ENCODE measurements at places on chromosomes 7 and 10. TPM values are rescaled to one million over a fixed set of nuclear protein-coding genes. Genes with fewer than 3 reads are reported as not detected.

The PPP1R17 gene
- total RNA-seq, result not detected

The ZNF425 gene
- 1.4 TPM for total RNA-seq

The GNGT1 gene
- not detected for total RNA-seq

The SFXN3 gene
- 12.5 TPM for total RNA-seq

The CALHM1 gene
- total RNA-seq, result not detected

The KLF14 gene
- not detected for total RNA-seq

The RPA3 gene
- 76.7 TPM for total RNA-seq

The OR2F1 gene
- total RNA-seq, result not detected

The CDK1 gene
- 52.9 TPM for total RNA-seq

The VAX1 gene
- not detected for total RNA-seq

The SRRM3 gene
- not detected for total RNA-seq

The PDE6C gene
- total RNA-seq, result not detected

The CALML5 gene
- total RNA-seq, result not detected

The TAS2R41 gene
- not detected for total RNA-seq

The ITGA8 gene
- total RNA-seq, result not detected

The CPVL gene
- total RNA-seq, result not detected

The BAMBI gene
- total RNA-seq, result not detected

The MYO1G gene
- 465 TPM for total RNA-seq

The TYW1 gene
- 25.5 TPM for total RNA-seq

The GPRIN2 gene
- total RNA-seq, result not detected

The ALOX5 gene
- total RNA-seq, result 7.5 TPM

The LEP gene
- total RNA-seq, result not detected

The ECHS1 gene
- 44.5 TPM for total RNA-seq

The CAPZA2 gene
- total RNA-seq, result 88.4 TPM

The VCL gene
- 42.1 TPM for total RNA-seq

The FAM13C gene
- total RNA-seq, result not detected

The ANKRD1 gene
- total RNA-seq, result not detected

The TFEC gene
- total RNA-seq, result not detected

The VIPR2 gene
- total RNA-seq, result 0.36 TPM

The MYH16 gene
- total RNA-seq, result not detected

The LIPF gene
- not detected for total RNA-seq

The ZPBP gene
- not detected for total RNA-seq

The TMEM176A gene
- not detected for total RNA-seq

The IRF5 gene
- total RNA-seq, result 43.4 TPM

The PLA2G12B gene
- not detected for total RNA-seq

The ADAM12 gene
- total RNA-seq, result 0.06 TPM

All from natural killer cell treated with Interleukin-12 subunit alpha and Interleukin-12 subunit beta and Interleukin-15 and Interleukin-18, amount 100 ng/mL, for 72 hours (primary cell).